Activated naive CD4-positive, alpha-beta T cell treated with anti-CD3 and anti-CD28 coated beads for 36 hours (primary cell): ENCODE measurements at places on chromosomes 13 and 19. TPM values are rescaled to one million over a fixed set of nuclear protein-coding genes. Genes with fewer than 3 reads are reported as not detected.

GRCh38 chr13:112132619-112133018 is 65.7 kb downstream of the SOX1 start:
- DNase-seq: no peak

GRCh38 chr13:79427883-79428282 is 21.8 kb upstream of the RBM26 start:
- no peak for DNase-seq

DNA sequence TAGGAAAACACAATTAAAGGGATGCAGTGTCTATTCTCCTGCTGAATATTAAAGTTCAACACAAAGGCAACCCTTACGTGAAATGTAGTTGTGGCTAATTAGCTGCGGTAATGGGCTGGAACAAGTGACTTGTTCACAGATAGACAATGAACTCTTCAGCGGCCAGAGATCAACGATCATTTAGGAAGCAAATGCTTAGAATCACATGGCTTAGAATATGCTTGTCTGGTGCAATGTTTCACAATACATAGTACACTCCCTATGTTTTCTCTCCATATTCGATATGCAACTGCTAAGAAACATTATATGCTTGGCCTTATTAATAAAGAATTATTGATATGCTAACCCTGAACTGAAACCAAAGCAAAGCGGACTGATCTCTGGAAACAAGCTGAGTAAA is 25.7 kb upstream of the MTUS2 start:
- DNase-seq: no peak

DNA sequence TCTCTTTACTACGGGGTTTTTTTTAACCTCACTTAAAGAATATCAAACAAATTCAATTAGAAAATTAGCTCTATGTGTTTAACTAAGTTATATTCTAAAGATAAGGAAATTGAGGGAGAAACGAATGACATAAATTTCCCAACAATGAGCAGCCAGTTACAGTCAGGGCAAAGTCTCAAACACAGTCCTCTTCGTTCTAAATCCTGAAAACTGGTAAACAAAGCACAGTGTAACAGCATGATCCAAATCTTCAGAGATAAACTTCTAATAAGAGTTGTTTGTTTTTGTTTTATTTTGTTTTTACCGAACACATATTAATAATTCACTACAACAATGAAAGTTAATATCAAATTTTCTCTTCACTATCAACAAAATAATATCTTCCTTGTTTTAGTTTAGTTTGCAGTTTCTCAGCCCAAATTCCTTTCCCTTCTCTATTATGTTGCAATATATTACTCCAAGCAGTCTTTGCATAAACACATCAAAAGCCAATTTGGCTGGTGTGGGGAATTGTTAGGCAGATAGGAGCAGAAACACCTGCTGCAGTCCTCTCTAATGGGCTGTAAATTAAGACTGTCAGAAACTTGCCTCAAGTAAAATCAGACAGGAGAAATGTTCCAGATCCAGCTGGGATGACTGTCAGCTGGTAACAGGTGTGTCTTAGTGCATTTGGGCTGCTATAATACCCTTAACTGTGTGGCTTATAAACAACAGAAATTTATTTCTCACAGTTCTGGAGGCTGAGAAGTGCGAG is 106.5 kb upstream of the SGCG start:
- DNase-seq: no peak

MUC16 gene
- not detected for total RNA-seq

SIGLEC12 gene
- not detected for total RNA-seq

ZNF552 gene
- total RNA-seq: 4.4 TPM

NXNL1 gene
- total RNA-seq: not detected

PSG7 gene
- total RNA-seq: not detected
